Effector memory CD4-positive, alpha-beta T cell (primary cell): ENCODE measurements at places on chromosomes 6 and 20.

GRCh38 chr6:150569161-150569560 is 30.5 kb upstream of the PLEKHG1 start:
- no peak for DNase-seq

GRCh38 chr20:44576297-44576696 is 6.1 kb upstream of the PKIG start:
- DNase-seq, result no peak

DNA sequence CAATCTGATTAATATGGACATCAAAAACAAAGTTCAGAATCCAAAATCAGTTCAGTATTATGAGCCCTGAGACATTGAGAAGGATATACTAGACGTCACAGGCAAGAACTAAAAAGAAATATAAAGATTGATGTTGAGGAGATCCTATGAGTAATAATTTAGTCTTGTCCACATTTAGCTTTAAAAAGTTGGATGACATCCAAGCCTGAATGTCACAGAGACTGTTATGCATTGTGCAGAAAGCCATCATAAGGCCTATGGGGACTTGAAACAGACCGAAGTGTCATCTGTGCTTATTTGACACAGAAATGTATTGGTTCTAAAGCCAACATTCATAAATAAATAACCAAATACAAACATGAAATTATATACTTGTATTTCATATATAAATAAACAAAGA is 581.8 kb upstream of the MMS22L start:
- no peak for DNase-seq

DNA sequence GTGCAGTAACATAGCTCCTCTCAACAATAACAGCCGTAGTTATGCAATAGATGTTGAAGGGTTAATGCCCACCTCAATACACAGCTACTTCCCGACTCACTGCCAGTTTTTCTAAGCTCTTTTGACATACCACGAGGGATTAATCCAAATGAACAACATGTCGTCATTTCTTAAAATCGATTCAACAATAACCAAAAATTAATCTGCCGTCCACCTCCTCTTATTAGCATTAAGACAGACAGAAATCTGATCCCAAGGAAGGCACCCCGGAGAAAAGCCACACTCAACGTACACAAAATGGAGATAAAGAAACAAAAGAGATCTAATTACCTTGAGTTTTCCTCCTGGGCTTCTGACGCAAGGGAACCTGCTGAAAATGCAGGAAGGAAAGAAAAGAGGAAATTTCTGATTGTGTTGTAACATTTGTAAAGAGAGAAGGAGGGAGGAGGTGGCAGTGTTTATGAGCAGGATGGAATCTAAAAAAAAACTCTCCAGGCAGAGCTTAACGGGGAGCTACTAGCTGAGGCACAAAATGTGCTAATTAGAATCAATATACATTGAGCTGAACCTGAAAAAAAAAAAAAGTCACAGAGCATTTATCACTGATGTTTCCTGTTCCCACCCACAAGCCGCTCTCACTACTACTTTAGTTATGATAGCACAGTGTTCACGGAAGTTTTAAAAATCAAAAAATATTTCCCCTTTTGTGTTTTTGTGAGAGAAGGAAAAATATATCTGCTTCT is 109.3 kb downstream of the IPCEF1 start:
- DNase-seq, result peak; percentile 12

DNA sequence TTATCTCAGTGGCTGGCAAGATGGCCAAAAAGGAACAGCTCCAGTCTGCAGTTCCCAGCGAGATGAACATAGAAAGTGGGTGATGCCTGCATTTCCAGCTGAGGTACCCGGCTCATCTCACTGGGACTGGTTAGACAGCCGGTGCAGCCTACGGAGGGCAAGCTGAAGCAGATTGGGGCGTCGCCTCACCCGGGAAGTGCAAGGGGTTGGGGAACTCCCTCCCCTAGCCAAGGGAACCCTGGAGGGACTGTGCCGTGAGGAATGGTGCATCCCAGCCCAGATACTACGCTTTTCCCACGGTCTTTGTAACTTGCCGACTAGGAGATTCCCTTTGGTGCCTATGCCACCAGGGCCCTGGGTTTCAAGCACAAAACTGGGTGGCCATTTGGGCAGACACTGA is 324.7 kb downstream of the GJA1 start:
- no peak for DNase-seq
